Uterine smooth muscle cell (primary cell): ENCODE measurements at places on chromosomes 16 and 17. TPM values are rescaled to one million over a fixed set of nuclear protein-coding genes. Genes with fewer than 3 reads are reported as not detected.

The HOXB1 gene
- total RNA-seq: not detected in 2 replicates

The NPIPB9 gene
- 4.1 and 4.3 TPM in 2 replicates for total RNA-seq

The PNMT gene
- total RNA-seq: 0.22 TPM in 1 of 2 replicates, not detected in the other

The KRT12 gene
- total RNA-seq: under 0.01 TPM in 1 of 2 replicates, not detected in the other

The GUCY2D gene
- under 0.01 TPM in 2 replicates for total RNA-seq

The TMEM106A gene
- 2.9 and 3.5 TPM in 2 replicates for total RNA-seq

The SLC46A1 gene
- total RNA-seq: 3.1 and 5.5 TPM in 2 replicates

The ESRP2 gene
- total RNA-seq: 0.12 and 0.22 TPM in 2 replicates

The ABCA10 gene
- 0.44 and 1.00 TPM in 2 replicates for total RNA-seq

The KNOP1 gene
- total RNA-seq: 9.7 and 11.6 TPM in 2 replicates

The ACSM2A gene
- not detected in 2 replicates for total RNA-seq

The ZNF205 gene
- 20.5 and 24.1 TPM in 2 replicates for total RNA-seq

The RCVRN gene
- total RNA-seq: not detected in 2 replicates

The TP53TG3B gene
- total RNA-seq: not detected in 2 replicates
